Esophagus muscularis mucosa (tissue), 4 donors: ENCODE measurements at places on chromosomes 11 and 22. TPM values are rescaled to one million over a fixed set of nuclear protein-coding genes. Genes with fewer than 3 reads are reported as not detected.

The SLC22A6 gene
- total RNA-seq = not detected

The INPP5J gene
- 1.3 TPM for total RNA-seq

The SMPD1 gene
- total RNA-seq = 31.6 TPM

The ADM2 gene
- not detected for total RNA-seq

The ASPHD2 gene
- total RNA-seq = 0.66 TPM

The GLYATL2 gene
- total RNA-seq = 0.33 TPM

The USH1C gene
- not detected for total RNA-seq

The KREMEN1 gene
- total RNA-seq = 10.3 TPM

The CCDC15 gene
- 0.50 TPM for total RNA-seq

The CDHR5 gene
- not detected for total RNA-seq

The CADM1 gene
- 13.4 TPM for total RNA-seq

The EHF gene
- total RNA-seq = not detected

The MS4A12 gene
- 1.8 TPM for total RNA-seq

The RNASEH2C gene
- 72.1 TPM for total RNA-seq

The CNIH2 gene
- not detected for total RNA-seq

The PIH1D2 gene
- total RNA-seq = 1.3 TPM

The MCAM gene
- total RNA-seq = 623 TPM

The SMIM35 gene
- not detected for total RNA-seq

The MUC6 gene
- not detected for total RNA-seq

The SMTNL1 gene
- not detected for total RNA-seq

The OR5M8 gene
- not detected for total RNA-seq

The LRRC10B gene
- total RNA-seq = 2.0 TPM

The MTMR3 gene
- total RNA-seq = 46.5 TPM

The TPBGL gene
- 0.40 TPM for total RNA-seq

The CRYBB3 gene
- not detected for total RNA-seq

The MGAT3 gene
- total RNA-seq = 7.1 TPM

The TRIOBP gene
- 180 TPM for total RNA-seq

The ALDH3B1 gene
- 13.7 TPM for total RNA-seq

The LSP1 gene
- 36.5 TPM for total RNA-seq

The UBE2L3 gene
- total RNA-seq = 72.2 TPM

The FAM181B gene
- 1.6 TPM for total RNA-seq

The CACNA1I gene
- total RNA-seq = 0.39 TPM

The LMF2 gene
- 42.2 TPM for total RNA-seq

The CRYBA4 gene
- total RNA-seq = not detected

The STX3 gene
- total RNA-seq = 24.0 TPM

The PHOX2A gene
- 1.3 TPM for total RNA-seq

The YAP1 gene
- 220 TPM for total RNA-seq

The HORMAD2 gene
- total RNA-seq = not detected

The KRTAP5-9 gene
- not detected for total RNA-seq

The DBX1 gene
- total RNA-seq = not detected

The CNGA4 gene
- total RNA-seq = not detected

The MRGPRX4 gene
- not detected for total RNA-seq

The ST14 gene
- 2.3 TPM for total RNA-seq

The SPON1 gene
- total RNA-seq = 22.4 TPM
